Activated naive CD8-positive, alpha-beta T cell treated with anti-CD3 and anti-CD28 coated beads, Interleukin-2, amount 50 U/mL, for 16 hours (primary cell): ENCODE measurements at places on chromosomes 12 and 14.

DNA sequence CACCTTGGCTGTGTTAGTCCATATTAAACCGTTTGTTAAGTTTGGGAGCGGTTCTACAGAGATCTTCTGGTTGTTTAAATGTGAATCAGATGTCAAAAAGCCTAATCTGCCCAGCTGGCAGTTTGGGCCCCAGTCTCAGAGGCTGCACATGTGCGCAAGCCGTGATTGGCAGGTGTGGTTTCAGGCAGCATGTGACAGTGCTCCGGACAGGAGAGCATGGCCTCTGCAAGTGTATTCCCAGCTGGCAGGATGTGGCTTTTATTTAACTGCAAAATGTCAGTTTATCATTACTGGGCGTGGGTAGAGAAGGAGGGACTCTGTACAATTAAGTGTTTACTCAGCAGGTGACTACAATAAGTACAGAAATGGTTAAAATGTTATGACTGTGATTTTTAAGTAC is 77.5 kb downstream of the PELI2 start:
- DNase-seq: no peak

DNA sequence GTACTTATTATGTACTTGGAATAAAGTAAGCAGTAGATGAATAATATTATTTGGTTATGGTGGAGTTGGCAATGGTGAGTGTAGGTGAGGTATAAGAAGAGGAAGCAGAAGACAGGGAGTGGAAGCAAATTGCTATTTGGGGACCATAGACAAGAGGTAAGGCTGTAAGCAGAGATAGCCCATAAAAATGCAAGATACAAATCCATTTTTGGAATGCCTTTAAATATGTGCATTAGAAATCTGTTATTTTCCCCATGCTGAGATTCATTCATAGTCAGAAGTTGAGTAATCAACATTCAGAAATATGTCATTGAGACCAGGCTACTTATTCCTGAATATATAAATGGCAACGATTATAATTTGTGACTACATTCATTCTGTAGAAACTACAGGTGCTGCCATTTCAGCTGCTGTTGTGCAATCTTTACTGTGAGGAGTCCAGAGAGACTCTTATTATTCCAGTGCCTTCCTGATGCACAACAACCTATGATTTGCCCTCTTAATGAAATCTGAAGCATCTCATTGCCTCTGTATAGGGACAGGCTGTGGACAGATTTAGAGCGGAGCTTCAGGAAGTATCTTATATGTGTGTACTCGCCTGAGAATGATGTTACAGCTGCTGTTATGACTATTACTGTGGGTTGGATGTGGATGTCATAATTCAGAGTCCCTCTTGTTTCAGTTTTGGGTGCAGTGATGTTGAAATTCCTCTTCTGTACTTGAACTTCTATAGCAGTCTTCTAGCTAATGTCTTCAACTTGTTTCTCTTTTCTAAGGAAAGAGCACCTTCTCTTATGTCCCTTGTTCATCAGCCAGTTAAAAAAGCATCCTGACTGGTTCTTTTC is 173.8 kb downstream of the NAV3 start:
- no peak for DNase-seq

- no peak for DNase-seq
Measured at GRCh38 chr14:105177082-105177481, 4.0 kb downstream of the NUDT14 start.

DNA sequence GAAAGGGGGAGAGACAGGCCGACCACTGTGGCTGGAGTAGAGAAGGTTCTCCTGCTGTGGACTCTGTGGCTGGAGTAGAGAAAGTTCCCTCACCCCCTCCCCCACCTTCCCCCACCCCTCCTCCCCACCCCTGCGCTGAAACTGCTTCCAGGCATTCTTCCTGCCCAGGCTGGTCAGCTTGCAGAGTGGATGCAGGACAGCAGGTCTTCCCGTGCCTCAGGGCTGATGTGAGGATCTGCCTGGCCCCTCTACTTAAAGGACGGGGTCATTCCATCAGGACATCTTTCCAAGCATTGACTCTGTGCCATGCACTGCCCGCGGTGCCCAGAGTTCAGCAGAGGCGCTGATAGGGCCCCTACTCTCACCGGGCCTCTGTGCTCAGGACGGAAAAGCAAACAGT is 13.2 kb upstream of the RIMBP2 start:
- no peak for DNase-seq

GRCh38 chr14:52844262-52845060 is 53.1 kb upstream of the GNPNAT1 start:
- DNase-seq: no peak

- no peak for DNase-seq
Measured at GRCh38 chr14:88352698-88353097, 29.6 kb upstream of the KCNK10 start.

- no peak for DNase-seq
Measured at GRCh38 chr12:56062996-56063395, 17.0 kb upstream of the ERBB3 start.

DNA sequence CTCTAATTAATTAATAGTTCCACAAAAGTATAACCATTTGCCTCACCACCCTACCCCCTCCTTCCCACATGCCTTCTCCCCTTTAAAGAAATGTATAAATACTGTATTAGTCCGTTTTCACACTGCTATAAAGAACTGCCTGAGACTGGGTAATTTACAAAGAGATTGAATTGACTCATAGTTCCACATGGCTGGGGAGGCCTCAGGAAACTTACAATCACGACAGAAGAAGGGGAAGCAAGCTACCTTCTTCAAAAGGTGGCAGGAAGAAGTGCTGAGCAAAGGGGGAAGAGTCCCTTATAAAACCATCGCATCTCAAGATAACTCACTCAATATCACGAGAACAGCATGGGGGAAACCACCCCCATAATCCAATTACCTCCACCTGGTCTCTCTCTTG is 8.2 kb upstream of the RESF1 start:
- no peak for DNase-seq

DNA sequence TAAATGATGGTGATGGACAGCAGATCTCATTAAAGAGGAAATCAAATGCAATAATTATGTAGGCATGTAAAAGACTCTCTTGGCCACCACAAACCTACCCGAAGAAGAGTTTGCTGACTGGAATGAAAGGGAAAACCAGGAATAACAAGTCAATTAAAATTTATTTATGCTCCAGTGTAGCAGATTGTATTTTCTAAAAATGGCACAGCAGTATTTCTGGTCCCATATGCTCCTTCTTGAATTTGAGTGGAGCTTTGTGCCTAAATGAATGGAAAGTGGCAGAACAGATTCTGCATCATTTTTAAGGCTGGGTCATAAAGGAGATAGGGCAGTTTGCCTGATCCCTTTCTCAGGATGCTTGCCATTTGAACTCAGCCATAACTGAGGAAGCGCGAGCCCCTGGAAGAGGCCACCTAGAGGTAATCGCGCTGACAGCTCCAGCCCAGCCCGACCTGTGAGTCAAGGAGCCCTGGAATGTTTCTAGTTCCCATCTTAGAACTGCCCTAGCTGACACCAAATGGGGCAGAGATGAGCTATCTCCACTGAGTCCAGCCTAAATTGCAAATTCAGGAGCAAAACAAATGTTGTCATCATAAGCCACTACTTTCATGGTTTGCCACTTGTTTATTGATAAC is 229.2 kb upstream of the TMTC1 start:
- no peak for DNase-seq

DNA sequence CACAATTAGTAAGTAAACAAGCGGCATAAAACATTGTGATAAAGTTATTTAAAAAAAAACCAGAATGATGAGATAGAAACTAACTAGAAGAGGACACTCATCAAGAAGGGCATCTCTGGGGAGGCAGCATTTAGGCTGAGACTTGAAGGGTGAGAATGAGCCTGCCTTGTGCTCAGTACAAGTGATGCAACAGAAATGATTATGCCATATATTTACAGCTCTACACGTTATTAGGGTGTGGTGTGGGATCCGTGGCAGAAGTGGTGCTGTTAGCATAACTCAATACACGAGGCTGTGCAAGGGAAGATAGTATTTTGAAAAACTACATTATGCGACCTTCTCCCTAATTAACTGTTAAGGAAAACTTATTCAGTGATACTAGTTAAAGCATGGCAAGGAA is 178.5 kb upstream of the ATF7IP start:
- no peak for DNase-seq

DNA sequence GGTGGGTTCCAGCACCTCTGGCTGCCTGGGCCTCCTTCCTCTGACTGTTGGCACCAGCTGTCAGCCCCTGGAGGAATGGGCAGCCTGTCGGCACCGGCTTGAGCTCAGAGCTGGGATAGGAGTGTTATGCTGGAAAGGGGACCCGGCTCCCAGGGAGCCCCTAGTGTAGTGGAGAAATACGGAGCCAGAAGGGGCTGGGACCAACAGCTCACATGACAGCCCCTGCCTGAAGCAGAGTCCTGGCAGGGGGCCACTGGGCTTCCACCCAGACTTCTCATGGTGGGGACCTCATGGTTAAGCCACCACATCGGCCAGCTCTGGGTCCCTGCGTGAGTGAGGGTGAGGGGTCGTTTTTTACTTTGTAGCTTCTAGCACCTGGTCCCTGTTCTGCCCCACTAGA is 174.5 kb downstream of the TSPAN9 start:
- no peak for DNase-seq

GRCh38 chr12:30286345-30286926 is 409.2 kb downstream of the IPO8 start:
- no peak for DNase-seq

DNA sequence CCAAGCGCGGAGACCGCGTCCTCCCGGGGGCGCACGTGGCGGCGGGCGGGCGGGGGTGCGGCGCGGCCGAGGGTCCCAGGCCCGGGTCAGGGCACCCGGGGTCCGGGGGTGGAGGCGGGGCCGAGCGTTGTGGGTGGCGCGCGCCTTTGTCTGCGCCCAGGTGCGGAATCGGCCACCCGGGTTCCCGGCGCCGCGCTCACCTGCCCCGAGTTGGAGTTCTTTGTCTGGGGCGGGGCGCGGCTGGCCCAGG is 50.1 kb downstream of the LRCOL1 start:
- DNase-seq: no peak

DNA sequence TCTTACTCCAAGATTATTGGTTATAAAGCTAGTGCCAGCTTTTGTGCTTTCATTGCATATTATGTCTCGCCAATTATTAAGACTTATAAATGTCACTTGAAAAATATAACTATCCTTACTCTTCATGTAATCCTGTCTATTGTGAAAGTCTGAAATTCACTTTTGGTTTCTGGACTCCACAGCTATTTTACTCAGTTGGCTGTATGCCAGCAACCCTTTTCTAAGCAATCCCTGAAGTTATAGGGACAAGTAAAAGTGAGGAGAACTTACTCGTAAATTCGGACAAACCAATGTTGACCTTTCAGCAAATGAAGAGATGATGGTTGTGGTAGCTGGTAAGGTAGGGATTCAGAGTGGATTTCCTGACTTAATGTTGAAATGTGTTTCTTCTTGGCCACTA is 196.3 kb downstream of the NPAS3 start:
- no peak for DNase-seq

- DNase-seq: no peak
Measured at GRCh38 chr12:132284827-132285741, 44.3 kb downstream of the GALNT9 start.

GRCh38 chr12:29146196-29146595 is 2.9 kb upstream of the FAR2 start:
- DNase-seq: no peak

GRCh38 chr12:79347866-79348265 is 342.9 kb downstream of the PAWR start:
- no peak for DNase-seq

DNA sequence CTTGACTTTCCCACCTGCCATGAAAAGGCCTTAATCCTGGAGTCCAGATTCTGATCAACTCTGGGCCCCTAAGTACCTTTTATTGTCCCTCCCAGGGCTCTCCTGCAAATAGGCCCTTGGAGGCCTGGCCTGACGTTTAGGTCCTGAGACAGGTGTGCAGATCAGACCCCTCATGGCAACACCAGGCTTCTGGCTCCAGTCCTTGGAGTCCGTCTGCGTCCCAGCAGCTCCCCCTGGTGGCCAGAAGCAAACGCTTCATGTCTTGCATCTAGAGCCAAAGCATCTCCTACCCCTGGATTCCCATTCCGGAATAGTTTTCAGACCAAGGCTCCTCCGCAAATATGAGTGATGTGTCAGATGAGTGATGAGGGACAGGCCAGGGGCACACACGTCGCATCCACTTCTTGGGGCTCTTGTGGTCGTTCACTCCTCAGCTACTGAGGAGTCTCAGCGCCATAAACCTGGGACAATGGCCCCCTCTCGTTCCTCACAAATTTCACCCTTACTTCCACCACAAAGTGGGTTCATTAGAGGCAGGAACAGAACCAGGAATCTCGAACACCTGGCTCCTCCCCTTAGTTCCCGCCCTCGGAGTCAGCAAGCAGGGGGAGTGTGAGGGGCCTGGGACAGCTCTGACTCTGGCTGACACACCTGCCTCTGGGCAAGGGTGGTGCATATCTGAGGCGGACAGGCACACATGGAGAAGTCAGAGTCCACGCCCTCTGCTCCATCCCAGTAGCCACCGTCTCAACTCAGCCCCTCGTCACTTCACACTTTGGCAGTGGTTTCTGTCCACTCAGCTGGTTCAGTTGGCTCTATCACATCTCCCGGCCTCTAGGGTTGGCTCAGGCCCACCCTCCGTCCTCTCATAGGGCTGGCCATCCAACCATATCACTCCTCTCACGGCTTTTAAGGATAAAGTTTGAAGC is 77.9 kb upstream of the PWP1 start:
- DNase-seq: peak; percentile 61

GRCh38 chr12:80704420-80704819 is 3.0 kb upstream of the MYF6 start:
- no peak for DNase-seq

- no peak for DNase-seq
Measured at GRCh38 chr12:40184493-40185302, 40.1 kb upstream of the LRRK2 start.

DNA sequence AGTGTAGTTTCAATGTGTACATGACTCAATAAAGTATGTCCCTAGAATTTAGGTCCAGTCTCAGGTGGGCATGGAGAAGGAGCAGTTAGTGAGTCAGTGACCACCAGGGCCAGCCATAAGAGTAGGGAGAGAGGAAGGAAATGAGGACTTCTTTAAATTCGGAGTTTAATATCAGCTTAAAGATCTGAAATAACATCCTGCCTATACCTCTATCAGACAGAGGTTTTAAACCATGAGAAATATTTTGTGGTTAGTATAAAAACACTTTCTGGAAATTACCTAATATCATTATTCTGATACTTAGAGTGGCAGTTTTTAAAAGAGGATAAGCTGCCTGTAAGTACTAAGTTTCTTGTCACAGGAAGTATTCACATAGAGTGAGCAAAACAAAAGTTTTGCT is 61.7 kb upstream of the ST8SIA1 start:
- no peak for DNase-seq

DNA sequence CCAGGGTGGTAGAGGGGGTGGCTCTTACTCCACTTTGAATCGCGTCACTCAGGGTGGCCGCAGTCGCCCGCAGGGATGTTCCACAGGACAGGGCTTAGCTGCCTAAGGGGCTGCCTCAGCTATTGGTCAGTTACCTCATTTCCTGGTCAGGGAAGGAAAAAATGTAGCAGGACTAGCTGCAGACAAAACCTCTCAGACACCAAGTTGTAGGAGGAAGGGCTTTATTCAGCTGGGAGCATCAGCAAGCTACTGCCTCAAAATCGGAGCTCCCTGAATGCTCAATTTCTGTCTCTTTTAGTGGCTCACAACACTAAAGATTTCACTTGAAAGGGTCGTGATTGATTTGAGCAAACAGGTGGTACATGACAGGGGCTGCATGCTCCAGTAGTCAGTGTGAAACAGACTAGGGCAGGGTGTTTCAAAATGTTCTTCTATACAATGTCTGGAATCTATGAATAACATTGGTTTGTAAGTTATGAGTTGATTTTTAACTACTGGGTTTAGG is 6.4 kb upstream of the CLEC6A start:
- no peak for DNase-seq

GRCh38 chr14:100305324-100306100 is 732 bp downstream of the SLC25A29 start:
- DNase-seq: no peak

GRCh38 chr12:10584415-10584814 is 29.0 kb downstream of the MAGOHB start:
- no peak for DNase-seq
